ENCODE measurements at places on chromosomes 5 and 9.

GRCh38 chr5:2740876-2741555, 10.5 kb downstream of the IRX2 start:
- no peak for DNase-seq

GRCh38 chr5:163502521-163502920, 2.9 kb upstream of the MAT2B start:
- DNase-seq: no peak

GRCh38 chr5:175079707-175080106, 355.3 kb downstream of the MSX2 start:
- DNase-seq: no peak

DNA sequence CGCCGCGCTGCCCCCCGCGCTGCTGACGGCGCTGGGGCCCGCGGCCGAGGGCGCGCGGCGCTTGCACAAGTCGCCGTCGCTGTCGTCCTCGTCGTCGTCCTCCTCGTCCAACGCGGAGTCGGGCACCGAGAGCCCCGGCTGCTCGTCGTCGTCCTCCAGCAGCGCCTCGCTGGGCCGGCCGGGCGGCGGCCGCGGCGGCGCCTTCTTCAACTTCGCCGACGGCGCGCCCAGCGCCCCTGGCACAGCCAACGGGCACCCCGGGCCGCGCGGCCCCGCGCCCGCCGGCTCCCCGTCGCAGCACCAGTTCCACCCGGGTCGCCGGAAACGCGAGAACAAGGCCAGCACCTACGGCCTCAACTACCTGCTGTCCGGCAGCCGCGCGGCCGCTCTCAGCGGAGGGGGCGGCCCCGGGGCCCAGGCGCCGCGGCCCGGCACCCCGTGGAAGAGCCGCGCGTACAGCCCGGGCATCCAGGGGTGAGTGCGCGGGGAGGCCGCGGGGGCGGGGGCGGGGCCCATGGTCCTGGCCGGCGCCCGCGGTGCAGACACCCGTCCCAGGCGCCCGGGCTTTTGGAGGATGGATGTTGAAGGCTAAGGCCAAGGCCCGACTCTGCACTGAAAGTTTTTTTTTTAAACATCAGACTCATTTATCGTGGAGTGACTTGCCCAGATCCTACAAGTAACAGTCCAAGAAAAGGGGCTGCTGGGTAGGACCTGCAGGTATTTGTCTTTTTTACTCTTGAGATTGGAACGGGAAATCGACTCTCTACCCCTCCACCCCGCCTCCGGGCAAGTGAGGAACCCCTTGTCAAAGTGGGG, 1.2 kb downstream of the TENT4A start:
- no peak for DNase-seq

DNA sequence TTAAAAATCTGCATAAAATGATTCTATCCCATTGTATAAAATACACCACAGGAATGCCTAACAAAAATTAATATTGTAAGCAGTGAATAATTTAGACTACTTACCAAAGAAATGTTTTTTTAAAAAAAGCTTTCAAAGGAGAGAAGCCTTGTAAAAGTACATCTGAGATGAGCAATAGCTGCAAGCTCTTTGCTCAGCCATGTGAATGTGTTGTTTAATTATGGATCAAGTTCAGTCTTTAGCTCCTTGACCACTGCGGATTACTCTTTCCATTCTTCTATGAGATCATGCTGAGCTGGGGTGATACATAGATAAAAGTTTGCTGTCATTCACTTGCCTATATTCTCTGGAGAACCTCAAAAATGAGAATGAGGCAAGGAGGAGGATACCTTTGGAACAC, 782.4 kb upstream of the ZNF608 start:
- no peak for DNase-seq

DNA sequence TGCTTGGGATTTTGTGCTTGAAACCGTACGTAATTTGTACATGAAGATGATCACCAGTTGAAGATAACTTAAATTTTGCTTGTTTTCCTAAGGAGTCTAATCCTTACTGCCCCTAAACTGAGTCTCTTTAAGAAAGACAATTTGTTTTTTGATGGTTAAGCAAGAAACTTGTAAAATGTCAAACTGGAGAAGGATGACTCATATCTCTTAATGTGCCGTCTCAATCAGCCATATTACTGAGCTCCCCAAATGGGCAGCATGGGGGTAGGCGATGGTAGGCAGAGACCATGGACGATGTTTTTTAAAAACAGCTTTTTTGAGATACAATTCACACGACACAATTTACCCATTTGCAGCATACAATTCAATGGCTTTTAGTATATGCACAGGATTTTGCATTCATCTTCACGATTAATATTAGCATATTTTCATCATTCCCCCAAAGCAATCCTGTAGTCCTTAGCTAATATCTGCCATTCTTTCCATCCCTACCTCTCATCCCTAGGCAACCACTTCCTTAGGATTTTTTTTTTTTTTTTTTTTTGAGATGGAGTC, 14.3 kb downstream of the ARHGAP26 start:
- DNase-seq: no peak

- no peak for DNase-seq
These were observed 34.6 kb upstream of the NFIB start for GRCh38 chr9:14348373-14349145.

GRCh38 chr5:72692231-72692637, 124.2 kb upstream of the TNPO1 start:
- no peak for DNase-seq

GRCh38 chr5:18091758-18092157, 457.5 kb downstream of the TAF11L14 start:
- no peak for DNase-seq

GRCh38 chr9:136982232-136983051, at the start of gene LCNL1:
LCNL1 (plus strand) TSS chr9:136982993; CDS start chr9:136983587, 594 bp downstream.
- no peak for DNase-seq

DNA sequence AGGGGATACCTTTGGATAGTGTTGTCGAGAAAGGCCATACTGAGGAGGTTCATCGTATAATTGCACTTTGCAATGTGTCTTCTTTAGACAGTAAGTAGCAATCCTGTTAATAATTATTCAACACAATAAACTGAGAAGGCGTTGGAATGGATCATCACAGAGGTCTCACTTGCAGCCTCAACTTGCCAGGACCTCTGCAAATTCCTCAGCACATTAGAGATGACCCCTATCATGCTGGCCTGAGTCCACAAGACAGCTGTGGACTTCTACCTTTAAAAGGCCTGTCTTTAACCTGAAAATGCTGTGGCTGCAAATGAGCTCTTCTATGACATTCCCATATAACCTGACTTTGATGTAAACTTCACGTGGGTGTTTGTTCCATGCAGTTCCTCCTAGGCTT, 14.1 kb downstream of the SH3TC2 start:
- no peak for DNase-seq

- DNase-seq: no peak
These were observed 59.5 kb downstream of the CDC42SE2 start for GRCh38 chr5:131323378-131323777.

DNA sequence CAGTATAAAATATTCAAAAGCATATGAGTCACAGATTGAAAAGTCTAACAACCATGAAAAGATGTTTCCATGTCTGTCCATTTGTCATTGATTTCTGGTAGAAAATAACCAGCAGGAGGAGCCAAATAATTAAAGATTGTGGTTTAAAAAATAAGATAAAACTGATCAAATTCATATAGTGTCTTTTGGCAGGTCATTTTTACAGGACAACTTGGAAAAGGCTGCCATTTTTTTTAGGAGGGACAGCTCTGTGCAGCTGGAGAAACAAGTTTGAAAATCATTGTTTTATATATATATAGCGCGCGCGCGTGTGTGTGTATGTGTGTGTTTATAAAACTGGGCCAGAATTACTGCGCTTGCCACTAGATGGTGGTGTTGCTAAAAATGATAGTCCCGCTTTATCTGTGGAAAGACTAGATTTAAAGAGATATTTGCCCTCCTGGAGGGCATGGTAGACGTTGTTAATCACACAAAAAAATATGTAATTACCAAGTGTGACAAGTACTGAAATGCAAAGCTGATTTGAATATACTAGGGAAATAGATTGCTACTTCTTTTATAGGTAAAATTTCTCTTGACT, 1.3 kb upstream of the TRMO start:
- DNase-seq: peak; percentile 76

- DNase-seq: no peak
These were observed 97.8 kb upstream of the SLC44A1 start for GRCh38 chr9:105146677-105147076.

DNA sequence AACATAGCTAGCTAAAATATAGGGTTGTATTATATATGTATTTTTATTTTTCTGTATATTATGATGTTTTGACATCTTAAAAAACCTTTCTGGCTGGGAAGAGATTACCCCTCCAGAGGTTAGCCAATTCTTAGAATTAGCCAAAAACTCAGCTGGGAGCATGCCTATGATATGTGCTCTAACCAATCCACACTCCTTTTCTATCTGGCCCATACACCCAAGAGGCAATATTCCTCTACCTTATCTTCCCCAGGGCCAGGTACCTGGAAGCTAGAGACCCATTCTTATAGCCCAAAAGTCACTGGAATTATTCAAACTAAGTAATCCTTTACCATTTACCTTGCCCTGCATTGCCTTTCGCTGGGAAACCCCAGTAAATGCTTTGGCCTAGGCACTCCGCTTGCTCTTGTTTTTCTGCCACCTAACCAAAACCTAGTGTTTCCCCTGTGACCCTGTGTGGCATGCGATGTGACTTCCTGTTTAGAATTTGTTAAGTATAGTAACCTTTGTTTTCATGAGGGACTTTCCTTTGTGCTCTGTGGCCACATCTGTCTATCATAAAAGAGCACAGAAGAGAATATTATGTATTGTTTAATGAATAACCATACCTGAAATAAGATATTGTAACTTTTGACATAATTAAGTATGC, 37.4 kb downstream of the CSNK1G3 start:
- DNase-seq: no peak

GRCh38 chr9:14526504-14526903, 166.7 kb downstream of the ZDHHC21 start:
- DNase-seq: no peak

GRCh38 chr5:152676196-152676595, 271.1 kb upstream of the NMUR2 start:
- no peak for DNase-seq

GRCh38 chr9:33798545-33798944, 3.2 kb downstream of the PRSS3 start:
- no peak for DNase-seq

DNA sequence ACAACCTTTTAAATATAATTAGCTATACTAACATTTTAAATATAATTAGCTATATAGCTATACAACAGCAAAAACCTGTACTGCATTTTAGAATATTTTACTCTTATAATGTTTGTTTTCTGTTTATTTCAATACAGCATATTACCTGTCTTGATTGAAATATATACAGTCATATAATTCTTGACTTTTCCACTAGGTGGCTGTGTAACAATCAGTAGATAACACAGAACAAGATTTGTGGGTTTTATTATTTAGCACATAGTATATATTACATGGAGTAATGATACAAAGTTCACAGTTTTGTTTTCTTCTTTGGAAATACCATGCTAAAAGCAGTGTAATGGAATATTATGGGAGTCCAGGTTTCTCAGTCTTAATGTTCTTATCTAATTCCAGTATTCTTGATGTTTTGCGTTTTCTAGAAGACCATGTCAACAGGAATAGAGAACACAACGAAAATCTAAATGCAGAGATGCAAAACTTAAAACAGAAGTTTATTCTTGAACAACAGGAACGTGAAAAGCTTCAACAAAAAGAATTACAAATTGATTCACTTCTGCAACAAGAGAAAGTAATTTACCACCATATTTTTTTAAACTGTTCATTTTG, 13.3 kb downstream of the HMMR start:
- no peak for DNase-seq

GRCh38 chr5:30387974-30388632, 805.4 kb upstream of the CDH6 start:
- DNase-seq: no peak

GRCh38 chr5:134833340-134834032, 12.3 kb upstream of the C5orf24 start:
- no peak for DNase-seq

DNA sequence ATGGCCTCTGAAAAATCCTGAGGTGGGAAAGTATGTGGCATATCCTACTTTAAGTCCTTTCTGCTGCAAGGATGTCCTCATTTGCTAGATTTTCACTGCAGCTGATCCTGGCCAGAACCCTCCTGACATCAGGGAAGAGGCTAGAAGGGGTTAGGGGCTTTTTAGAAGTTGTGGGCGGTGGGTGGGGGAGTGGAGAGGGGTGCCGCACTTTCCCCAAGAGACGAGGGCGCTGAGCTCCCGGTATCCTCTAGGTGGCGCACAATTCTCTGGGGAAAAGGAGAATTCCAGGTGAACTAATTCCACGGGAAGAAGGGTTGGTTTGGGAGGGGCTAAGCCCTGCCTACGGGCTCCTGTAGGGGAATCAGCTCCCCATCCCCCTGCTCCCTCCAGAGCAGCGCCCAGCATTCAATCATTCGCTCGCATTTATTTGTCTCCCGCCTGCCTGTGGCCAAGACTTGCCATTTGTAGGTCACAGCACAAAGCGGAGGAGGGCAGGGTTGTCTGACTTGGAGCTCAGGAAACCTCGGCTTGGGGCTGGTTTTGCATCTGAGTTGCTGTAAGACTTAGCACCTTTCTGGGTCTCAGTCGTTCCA, 42.9 kb upstream of the HAND1 start:
- DNase-seq: no peak

- no peak for DNase-seq
These were observed 1215.9 kb downstream of the EFNA5 start for GRCh38 chr5:106454651-106455415.

DNA sequence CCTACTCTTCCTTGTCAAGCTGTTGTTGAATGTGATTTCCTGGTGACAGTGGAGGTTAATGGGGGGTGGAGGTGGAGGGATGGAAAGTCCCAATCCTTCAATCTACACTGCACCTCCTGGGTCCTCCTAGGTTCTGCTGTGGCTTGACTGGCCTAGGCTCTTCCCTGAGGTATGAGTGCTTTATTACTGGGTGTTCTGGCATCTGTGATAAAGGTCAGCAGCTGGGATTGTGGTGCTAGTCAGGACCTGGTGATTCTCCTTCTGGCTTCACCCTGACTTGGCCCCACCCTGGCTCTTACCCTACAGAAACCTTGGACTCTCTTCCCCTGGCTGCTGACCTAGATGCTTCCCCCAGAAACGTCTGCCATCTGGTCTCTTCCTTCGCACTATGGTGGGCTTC, 194.3 kb downstream of the ARHGEF28 start:
- DNase-seq: no peak

- DNase-seq: no peak
These were observed 762.3 kb downstream of the PRELID2 start for GRCh38 chr5:145072889-145073288.

- peak; percentile 64 for DNase-seq
These were observed 21.3 kb upstream of the AK3 start for GRCh38 chr9:4762108-4762885.

- no peak for DNase-seq
These were observed 15.0 kb upstream of the CEP120 start for GRCh38 chr5:123438244-123438643.

- DNase-seq: no peak
These were observed 19.1 kb downstream of the GFI1B start for GRCh38 chr9:132997591-132997990.
